ENCODE measurements at places on chromosomes 2 and 18. TPM values are rescaled to one million over a fixed set of nuclear protein-coding genes. Genes with fewer than 3 reads are reported as not detected.

DNA sequence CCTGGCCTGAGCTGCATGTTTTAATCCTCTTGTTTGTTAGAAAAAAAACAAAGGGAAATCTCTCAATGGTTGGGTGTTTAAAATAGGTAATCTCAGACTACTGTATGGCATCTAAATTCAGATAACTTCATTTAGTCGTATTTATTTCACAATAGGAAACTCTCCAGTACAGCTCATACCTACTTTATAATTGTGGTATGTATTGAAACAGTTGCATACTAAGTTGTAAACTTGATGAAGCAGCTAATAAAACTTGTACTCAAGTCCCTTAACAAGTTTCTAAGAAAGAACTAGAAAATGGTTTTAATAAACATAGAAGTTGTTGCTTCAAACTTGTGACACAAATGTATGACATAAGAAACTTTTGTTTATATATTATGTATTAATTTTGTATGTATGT lies 334.5 kb downstream of the PTPRM start:
- no peak for DNase-seq

DNA sequence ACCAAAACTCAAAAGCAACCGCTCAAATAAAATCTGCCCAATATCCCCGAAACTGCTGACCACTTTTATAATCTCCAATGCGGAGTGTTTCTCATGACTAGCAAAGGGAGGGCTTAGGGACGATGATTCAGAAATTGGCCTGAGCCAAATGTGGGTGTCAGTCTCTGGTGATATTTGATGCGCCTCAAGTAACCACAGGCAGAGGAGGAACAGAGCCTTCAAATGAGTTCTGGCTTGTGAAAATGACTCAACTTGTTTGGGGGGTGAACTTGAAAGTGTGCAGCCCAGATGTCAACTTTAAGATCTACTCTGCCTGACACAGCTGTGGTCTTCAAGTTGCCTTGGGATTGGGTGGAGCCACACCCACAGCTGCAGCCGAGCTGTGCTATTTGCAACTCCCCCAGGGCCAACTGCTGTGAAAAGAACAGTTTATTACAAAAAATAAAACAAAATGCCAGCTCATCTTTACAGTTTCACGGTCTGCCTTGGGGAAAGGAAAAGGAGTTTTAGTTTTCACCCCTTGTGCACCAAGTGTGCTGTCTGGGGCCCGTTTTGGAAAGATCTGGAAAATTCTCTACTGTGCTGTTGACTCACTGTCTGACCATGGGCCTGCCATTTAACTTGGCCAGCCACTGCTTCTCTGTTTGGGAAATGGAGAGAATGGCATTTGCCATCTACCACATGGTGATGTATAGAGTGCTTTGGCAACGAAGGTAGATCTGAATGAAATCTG lies 222.1 kb downstream of the MTX2 start:
- DNase-seq: peak; percentile 29

GRCh38 chr18:23798824-23799223 lies 109.6 kb downstream of the LAMA3 start:
- no peak for DNase-seq

- DNase-seq: no peak
Measured at GRCh38 chr18:76364282-76365259, 130.5 kb downstream of the ZNF516 start.

- DNase-seq: peak; percentile 89
Measured at GRCh38 chr2:219430633-219431615, 3.7 kb upstream of the SPEG start.

DNA sequence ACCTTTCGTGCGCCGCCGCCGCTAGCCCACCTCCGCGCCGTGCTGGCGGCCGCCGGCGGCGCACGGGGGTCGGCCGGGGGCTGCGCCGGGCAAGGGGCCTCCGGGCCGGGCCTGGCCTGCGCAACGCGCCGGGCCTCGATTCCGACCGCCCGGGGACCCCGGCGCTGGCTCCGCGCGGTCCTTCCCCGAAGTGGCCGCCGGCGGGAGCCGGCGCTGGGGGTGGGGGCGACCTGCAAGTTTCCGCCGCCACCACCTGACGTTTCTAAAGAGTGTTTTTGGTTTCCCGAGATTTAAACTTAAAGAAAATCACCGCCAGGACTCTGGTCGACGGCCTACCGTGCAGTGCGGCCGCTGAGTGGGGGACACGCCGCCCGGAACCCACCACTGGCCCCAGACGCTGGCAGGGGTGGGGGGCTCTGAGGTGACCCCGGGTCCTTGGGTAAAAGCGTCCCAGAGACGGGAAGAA lies 3.8 kb upstream of the GATA6 start:
- DNase-seq: no peak

- DNase-seq: no peak
Measured at GRCh38 chr2:112065966-112066365, 10.9 kb downstream of the TMEM87B start.

DNA sequence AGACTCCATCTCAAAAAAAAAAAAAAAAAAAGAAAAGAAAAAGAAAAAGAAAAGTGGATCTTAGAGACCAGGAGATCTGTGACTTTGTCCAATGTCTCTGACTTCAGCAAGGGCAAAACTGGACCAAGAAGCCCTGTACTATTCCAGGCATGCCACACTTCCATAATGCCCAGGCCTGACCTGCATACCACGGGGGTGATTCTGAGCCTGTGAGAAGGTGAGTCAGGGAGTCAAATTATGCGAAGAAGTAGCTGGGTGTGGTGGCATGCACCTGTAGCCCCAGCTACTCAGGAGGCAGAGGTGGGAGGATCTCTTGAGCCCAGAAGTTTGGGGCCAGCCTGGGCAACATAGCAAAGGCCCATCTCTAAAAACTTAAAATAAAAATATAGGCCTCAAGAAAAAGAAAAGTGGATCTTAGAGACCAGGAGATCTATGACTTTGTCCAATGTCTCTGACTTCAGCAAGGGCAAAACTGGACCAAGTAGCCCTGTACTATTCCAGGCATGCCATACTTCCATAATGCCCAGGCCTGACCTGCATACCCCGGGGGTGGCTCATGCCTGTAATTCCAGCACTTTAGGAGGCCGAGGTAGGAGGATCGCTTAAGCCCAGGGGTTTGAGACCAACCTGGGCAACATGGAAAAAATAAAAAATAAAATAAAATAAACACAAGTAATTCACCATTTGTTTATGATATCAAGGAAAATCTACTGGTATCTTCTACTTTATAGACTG lies 12.2 kb upstream of the PUM2 start:
- DNase-seq: no peak

Gene NYAP2
- polyA plus RNA-seq: not detected

DNA sequence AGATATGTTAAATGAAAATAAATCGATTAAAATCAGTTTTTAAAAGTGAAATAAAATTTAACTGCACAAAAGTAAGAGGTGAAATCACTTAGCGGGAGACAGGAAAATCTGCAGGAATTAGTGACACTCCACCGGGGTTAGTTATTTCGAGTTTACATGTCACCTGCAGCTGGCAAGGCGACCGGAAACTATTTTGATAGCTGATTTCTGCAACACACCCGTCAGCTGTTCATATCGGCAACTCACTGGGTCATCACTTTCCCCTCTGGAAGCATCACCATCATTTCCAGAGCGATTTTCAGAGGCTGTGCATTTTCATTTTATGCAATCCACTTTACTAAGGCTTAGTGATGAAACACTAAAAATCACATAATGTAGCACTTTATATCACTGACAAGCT lies 52.9 kb downstream of the PXDN start:
- no peak for DNase-seq

Gene OSBPL1A
- 26.1 TPM for polyA plus RNA-seq

- DNase-seq: no peak
Measured at GRCh38 chr2:138272524-138273195, 228.9 kb upstream of the SPOPL start.

DNA sequence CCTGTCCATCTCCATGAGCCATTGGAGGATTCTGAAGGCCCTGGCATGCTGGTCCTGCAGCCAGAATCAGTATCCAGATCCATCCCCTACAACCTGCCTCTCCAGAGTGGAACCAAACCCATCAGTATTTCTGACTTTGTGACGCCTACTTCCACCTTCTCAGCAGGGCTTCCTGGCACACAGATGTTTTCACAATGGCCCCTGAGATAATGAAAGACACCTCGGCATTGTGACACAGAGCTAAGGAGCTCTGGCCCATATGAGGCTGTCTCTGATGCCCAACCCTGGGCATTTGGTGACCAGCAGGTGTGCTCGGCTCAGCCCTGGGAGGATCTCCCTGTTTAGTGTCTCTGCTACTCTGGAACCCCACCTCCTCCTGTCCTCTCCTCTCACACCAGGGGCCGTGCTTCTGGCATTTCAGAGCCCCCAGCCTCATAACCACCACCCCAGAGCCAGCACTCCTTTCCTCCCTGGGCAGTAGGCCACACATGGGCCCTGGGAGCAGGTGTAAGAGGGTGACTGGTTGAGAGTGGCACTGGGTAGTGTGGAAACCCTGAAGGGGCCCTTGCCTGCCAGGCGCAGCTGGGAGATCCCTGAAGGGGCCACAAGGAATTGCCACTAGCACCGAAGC lies 38.2 kb downstream of the FOSL2 start:
- no peak for DNase-seq

Gene PSMA8
- polyA plus RNA-seq: not detected

Gene MCFD2
- polyA plus RNA-seq: 123 TPM

Gene PSTPIP2
- polyA plus RNA-seq: 9.8 TPM

Gene B3GNT7
- 0.12 TPM for polyA plus RNA-seq

Gene TMEM37
- polyA plus RNA-seq: 0.13 TPM

DNA sequence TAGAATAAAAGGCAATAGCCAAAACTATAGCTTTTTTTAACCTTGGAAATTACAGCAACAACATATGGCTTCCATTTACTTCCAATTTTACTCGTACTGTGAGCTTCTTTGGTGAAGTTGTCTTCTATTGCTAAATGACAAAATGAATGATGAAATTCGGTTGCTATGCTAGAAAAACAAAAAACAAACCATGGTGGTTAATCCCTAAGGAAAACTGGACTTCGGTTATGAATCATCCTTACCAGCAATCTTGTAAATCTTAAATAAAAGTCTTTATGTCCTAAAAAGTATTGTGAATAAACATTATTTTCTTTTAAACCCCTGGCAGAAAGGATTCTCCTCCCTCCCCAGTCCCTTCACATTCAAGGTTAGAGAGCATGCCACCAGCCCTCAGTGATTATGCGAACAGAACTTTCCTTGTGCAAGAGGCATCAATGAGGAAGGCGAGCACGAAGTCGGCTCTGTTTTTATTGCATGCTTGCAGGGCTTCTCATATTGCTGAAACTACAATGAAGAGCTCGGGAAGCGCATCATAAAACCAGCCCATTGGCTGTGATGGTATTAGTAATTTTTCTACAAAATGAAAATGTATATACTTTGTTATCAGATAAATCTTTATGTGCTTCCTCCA lies 62.9 kb downstream of the ZNF521 start:
- DNase-seq: no peak

Gene COLEC11
- 8.7 TPM for polyA plus RNA-seq

DNA sequence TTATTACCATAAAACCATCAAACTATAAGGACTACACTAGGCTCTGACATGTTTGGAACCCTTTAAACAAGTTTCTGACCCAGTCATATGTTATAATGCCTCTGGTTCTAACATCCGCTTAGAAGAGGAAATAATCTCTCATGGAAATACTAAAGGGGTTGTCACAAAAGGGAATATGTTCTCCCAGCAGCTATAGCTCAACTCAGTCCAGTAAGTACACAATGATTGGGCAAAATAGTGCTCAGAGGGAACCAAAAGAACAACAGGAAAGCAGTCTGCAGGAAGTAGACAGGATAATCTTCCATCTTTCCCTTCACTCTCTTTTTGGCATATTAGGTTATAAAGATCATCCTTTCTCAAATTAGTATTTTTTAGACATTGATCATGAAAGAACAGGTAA lies 4.3 kb downstream of the SRBD1 start:
- no peak for DNase-seq

DNA sequence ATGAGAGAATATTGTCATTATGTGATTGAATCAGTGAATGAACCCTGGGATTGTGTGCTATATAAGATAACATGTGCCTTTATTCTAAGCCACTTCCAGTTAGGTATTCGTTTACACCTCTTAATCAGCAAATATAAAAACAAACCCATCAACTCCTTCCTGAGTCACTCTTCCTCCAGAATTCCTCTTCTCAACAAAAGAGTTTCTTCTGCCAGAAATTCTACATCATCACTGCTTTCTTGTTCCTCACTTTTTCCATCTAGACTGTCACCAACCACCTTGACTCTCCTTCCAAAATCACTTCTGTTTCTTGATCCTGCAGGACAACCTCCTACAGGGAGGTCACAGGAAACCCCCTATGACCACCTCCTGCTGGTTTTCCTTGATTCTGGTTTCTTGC lies 261.4 kb downstream of the CYP26B1 start:
- no peak for DNase-seq

DNA sequence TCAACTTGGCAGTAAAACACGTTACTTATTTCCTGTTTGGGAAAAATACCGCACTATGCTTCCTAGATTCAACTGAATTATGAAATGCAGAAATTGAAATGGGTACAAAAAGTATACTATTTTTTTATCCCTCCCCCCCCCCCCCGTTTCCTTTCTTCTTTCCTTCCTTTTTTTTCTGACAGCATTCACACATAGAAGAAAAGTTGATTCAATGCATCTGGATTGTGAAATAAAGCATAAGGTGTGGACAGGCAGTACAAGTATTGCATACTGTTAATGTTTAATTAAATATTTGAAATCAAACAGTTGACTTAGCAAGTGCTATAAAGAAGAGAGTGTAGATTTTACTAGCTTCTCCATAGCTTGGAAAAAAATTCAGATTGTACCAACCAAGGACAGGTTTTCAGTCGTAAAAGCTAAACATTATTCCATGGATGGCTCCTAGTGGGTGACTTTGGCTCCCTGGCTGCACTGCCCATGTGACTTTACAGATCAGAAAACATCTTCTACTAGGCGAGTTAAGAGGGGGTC lies 21.6 kb upstream of the AGFG1 start:
- DNase-seq: no peak

Gene TM4SF20
- polyA plus RNA-seq: 0.03 TPM

GRCh38 chr2:213234641-213235040 lies 49.6 kb upstream of the SPAG16 start:
- no peak for DNase-seq

- no peak for DNase-seq
Measured at GRCh38 chr18:4181086-4181485, 274.0 kb downstream of the DLGAP1 start.

- no peak for DNase-seq
Measured at GRCh38 chr18:12747530-12748315, 44.9 kb downstream of the PSMG2 start.

Gene DYNAP
- not detected for polyA plus RNA-seq

GRCh38 chr18:24964216-24964615 lies 387.8 kb downstream of the ZNF521 start:
- DNase-seq: no peak

Gene MPP4
- polyA plus RNA-seq: 24.4 TPM

Gene CFC1
- not detected for polyA plus RNA-seq

GRCh38 chr18:79739440-79739778 lies 58.3 kb upstream of the KCNG2 start:
- DNase-seq: no peak
